Non-pigmented ciliary epithelial cell (primary cell): ENCODE measurements at places on chromosomes 7 and 10.

- DNase-seq: no peak
Measured at GRCh38 chr10:57905861-57906260, 361.8 kb downstream of the IPMK start.

DNA sequence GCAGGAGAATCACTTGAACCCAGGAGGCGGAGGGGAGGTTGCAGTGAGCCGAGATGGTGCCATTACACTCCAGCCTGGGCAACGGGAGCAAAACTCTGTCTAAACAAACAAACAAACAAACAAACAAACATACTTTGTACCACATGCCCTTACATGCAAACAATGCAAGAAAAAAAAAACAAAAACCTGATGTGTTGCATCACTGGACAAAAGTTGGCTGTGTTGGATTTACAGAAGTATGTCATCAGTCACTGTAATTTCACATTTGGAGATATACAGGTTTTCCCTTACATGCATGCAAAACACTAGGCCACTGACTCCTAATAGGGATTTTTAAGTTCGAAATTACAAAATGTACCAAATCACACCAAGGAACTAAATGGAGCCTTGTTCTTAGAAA, 138.5 kb downstream of the SRPK2 start:
- no peak for DNase-seq

GRCh38 chr10:101476383-101476782, 111.7 kb downstream of the POLL start:
- DNase-seq: no peak

- no peak for DNase-seq
Measured at GRCh38 chr10:21694631-21695030, 160.6 kb downstream of the MLLT10 start.

DNA sequence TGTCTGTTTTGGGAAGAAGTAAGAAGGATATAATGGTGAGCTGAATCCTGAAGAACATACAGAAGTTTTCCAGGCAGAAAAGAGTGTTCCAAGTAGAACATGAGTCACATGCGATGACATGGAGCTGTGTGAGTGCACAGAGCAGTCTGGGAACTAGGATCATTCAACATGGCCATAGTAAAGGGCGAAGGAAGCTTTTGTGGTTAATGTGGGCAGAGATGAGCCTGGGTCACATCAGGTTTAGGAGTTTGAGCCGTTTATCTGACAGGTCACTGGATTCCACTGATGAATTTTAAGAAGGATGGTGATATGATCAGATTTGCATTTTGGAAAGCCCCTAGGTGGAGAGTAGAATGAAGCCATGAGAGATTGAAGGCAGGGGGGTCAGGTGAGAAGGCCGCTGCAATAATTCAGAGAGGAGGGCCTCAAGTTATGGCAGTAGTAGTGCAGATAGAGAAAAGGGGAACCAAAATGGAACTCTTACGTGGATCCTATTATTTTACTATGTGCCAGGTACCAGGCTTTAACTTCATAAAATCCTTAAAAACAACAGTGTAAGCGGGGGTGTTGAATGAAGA, 171.3 kb downstream of the RNLS start:
- DNase-seq: no peak

DNA sequence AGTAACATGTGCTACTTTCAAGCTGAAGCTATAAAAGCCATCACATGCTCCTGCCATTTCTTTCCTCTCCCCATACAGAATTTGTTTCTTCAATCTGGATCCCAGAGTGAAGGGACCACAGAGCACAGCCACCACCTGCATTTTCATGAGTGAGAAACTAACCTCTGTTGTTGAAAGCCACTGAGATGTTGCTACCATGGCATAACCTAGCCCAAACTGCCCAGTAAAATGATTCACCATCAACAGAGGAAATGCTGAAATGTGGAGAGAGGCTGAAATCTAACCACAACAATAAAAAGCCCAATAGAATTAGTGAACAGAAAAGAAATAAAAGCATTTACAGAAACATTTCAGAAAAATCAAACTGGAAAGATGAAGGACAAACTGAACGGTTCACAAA, 125.2 kb downstream of the AMPH start:
- no peak for DNase-seq

- DNase-seq: no peak
Measured at GRCh38 chr10:1253523-1254353, 197.6 kb downstream of the WDR37 start.

DNA sequence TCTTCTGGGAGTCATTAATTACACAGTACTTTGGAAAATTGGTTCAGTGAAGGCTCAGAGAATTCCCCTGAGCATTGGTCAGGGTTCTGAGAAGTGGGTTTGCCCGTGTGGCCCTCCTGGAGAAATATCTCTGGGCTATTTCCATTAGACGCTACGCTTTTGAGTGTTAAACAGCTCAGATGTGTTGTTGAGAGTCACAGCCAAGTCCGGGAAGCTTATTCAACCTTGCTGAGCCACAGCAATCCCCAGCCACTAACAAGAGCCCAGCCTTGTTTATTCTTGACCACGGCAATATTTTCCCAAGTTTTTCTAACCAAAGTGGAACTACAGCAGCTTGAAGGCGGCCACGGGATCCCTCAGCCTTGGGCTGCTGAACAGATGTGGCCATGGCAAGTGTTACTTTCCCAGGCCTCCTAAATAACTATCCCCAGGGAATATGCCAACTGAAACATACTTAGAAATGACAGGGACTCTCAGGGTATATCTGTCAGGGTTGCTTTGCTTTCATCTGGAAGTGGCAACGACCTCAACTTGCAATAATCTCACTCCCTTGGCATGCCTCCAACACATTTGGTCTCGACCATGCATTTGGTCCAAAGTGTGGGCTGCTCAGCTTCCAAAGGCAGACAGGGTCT, 214.7 kb downstream of the EMX2 start:
- no peak for DNase-seq

DNA sequence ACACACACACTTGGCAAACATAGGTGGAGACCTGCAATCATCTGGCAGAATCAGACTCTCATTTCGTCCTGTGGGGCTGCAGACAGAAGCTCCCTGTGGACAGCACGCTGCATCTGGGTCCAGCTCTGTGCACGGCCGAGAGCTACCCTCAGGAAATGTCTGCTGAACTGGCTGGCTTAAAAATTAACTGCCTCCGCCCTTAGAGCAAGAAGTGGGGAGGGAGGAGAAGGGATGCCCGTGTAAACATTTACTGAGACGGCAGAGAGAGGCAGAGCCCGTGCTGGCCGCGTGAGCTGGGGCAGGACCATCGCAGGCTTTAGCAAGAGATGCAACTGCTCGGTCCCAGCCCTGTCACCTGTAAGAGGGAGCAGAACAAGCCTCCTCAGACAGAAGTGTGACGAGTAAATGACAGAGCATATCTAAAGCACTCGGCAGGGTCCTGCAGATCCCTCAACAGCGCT, 81.8 kb downstream of the TNS3 start:
- no peak for DNase-seq

DNA sequence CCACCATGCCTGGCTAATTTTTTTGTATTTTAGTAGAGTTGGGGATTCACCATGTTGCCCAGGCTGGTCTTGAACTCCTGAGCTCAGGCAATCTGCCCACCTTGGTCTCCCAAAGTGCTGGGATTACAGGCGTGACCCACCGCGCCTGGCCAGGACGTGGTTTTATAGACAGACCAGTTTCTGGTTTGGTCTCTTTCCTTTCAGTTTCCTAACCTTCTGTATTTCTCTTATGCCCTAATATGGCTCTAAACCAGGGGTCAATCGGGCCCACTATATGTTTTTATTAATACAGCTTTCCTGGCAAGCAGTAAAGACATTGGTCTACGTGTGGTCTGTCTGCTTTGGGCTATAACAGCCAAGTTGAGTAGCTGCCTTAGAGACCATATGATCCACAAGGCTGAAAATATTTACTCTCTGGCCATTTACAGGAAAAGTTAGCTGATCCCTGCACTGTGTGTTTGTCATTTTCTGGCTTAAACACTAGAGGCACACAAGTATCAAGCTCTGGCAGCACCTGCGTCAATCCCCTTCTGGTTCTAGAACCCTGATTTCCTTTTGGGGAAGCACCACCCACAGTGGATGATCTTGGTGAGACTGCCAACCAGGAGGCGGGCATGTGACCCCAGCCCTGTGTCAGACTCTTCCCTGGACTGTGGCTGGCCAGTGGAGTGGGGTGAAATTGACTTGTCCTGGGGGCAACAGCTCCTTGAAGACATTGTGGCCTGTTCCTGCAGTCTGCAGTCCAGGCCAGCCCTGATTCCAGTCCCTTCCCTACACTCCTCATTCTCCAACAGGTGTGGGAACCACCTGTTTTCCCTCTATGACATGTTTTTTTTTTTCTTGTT, 497.2 kb downstream of the PLXNA4 start:
- no peak for DNase-seq

GRCh38 chr7:42603496-42603895, 308.4 kb downstream of the C7orf25 start:
- no peak for DNase-seq

DNA sequence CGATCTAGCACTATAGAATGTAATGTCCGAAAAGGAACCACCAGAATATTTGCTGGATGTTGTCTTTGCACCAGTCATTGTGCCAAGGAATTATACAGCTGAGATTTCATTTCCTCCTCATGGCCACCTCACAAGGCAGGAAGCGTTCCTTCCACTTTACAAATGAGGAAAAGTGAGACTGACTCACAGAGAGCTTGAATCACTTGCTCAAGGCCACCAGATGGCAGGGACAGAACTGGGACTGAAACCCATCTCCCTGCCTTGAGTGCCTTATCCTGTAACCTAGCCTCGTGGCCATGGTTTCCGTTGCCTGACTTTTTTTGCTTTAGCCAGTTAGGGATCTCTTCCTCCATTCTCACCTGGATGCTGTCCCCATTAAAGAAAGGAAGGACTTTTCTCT, 44.7 kb upstream of the PDZD8 start:
- no peak for DNase-seq

DNA sequence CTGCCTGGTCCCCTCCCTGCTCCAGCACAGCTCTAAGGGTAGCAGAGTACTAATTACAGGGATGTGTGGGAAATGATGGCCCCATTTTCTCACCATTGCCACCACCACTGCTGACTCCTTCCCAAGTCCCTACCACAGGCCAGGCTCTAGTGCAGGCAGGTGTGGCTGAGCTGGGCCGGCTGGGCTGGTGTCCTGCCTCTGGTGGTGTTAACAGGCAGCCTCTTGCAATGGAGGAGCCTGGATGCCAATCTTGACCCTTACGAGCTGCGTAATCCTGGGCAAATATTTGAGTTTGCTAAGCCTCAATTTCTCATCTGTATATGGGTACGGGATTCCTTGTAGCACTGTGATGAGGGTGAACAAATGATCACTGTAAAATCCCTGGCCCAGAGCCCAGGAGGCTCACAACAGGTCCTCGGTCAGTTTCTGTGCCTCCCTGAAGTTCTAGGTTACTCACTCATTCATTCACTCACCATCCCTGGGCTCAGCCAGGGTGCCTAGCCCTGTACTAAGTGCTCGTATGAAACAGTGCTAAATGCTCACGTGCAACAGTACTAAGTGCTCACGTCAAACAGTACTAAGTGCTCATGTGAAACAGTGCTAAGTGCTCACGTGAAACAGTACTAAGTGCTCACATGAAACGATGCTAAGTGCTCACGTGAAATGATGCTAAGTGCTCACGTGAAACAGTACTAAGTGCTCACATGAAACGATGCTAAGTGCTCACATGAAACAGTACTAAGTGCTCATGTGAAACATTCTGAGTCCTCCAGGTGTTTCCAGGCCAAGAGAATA, 2.3 kb upstream of the FZD9 start:
- no peak for DNase-seq

- DNase-seq: no peak
Measured at GRCh38 chr7:156120552-156120951, 308.3 kb upstream of the SHH start.

- no peak for DNase-seq
Measured at GRCh38 chr10:14781763-14782162, 7.1 kb upstream of the FAM107B start.

DNA sequence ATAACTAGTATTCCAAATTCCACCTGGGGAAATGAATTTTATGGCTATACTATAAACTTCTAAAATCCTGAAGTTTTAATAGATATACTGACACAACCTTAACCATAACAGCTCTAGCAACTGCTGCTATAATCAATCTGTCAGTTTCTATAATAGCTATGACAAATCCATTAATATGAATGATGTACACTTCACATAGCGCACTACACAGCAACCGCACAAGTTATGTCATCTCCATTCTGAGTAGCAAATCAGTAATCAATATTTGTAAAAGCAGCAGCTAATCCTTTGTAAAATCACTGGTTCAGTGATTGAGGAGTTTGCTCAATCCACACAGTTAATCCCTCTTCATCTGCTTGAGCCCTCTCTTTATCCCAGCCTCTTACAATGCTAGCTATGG, 105.3 kb downstream of the SKAP2 start:
- no peak for DNase-seq

DNA sequence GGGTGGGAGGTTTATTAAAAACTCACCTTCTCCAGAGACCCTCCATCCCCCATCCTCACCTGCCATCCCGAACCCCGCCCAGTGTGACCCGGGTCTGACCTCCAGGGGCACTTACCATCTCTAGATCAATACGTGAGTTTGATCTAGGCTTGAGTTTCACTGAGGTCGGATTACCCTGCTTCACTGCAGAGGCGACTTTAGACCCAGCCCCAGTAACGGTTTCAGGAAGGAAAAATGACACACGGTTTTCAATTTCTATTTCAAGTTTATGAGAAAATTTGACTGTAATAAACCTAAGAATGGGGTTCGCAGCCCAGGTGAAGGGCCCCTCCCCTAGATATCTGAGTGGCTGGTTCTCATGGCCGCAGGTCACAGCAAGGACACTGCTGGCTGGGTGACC, 33.1 kb downstream of the RCC1L start:
- DNase-seq: no peak

DNA sequence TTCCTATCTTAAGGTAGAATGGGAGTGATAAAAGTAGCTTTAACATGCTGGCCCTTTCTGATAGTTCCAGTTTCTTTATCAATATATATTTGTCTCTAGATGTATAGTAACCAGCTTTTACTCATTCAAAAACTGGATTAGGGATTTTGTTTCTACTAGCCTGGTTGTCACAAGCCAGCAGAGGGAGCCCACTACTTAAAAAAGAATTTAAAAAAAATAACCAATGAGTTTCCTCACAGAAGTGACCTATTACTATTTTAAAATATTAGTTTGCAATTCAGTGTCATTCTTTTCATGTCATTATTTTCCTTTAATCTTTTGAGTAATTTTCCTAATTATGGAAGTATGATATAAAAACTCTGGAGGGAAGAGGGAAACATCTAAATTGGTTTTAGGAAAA, 142.1 kb downstream of the PHTF2 start:
- peak; percentile 8 for DNase-seq

GRCh38 chr7:74334030-74334429, 44.8 kb downstream of the CLIP2 start:
- DNase-seq: peak; percentile 50
